Suprapubic skin (tissue), 4 donors: ENCODE measurements at places on chromosomes 1 and 21. TPM values are rescaled to one million over a fixed set of nuclear protein-coding genes. Genes with fewer than 3 reads are reported as not detected.

Gene KRTAP12-2
- 29.3 TPM for total RNA-seq

DNA sequence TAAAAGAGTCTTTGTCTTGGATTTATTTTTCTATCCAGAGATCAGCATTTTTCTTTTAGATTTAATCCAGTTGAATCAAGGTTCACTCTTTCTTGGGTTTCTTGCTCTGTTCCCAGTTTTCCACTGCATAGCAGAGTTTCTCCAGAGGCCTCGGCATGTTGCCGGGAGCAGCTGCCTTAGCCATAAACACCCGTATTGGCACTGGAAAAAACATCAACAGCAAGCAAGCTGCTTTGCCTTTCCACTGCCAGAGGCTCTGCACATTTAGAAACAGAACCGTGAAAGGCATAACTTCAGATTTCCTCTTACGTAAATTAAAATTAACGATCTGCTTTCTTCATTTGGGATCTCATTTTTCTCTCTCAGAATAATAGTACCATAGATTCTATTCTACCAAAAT lies 181.8 kb upstream of the L1TD1 start:
- no peak overlapping the region for H3K4me3 ChIP-seq
- H3K27ac ChIP-seq, result no peak overlapping the region
- no peaks in the 10 kb centered on the region for H3K27me3 ChIP-seq

Gene PRPF38B
- total RNA-seq, result 27.2 TPM

Gene FAM177B
- not detected for total RNA-seq

Gene PTPRC
- total RNA-seq, result 4.7 TPM

Gene GBP7
- not detected for total RNA-seq

DNA sequence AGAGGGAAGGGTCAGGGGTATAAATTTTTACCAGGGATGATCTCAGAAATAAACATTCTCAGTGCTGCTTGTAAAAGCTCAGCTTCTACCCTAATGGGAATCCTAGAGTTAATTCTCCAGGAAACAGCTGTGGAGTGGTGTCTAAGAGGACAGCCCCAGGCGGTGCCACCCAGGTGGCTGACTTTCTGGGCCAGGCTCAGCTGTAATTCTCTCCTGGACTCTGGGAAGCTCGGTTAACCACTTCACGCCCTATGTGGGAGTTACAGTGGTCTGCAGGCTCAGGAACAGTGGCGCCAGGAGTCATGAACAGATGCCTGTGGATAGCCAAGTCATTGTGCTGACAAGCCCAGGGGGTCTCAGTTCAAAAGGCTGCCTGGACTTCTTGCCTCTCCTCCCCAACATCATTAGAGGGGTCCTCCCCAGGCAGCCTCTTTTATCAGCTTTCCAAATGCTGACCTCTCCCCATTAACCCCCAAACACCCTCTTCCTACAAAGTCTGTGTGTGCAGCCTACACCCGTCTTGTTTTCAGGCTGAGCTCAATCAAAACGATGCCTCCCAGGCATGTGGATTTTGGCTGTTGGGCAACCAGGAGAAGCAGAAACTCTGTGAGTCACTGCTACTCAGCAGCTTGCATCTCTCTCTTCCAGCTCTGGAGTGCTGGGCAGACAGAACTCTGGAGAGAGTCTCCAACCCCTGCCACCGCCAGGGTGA lies 1.2 kb downstream of the HHIPL2 start:
- H3K4me1 ChIP-seq, result peaks cover 13% of the 10 kb centered on the region
- DNase-seq, result no peak
- H3K27ac ChIP-seq, result no peak overlapping the region
- no peaks in the 10 kb centered on the region for H3K36me3 ChIP-seq
- H3K4me3 ChIP-seq, result no peak overlapping the region

DNA sequence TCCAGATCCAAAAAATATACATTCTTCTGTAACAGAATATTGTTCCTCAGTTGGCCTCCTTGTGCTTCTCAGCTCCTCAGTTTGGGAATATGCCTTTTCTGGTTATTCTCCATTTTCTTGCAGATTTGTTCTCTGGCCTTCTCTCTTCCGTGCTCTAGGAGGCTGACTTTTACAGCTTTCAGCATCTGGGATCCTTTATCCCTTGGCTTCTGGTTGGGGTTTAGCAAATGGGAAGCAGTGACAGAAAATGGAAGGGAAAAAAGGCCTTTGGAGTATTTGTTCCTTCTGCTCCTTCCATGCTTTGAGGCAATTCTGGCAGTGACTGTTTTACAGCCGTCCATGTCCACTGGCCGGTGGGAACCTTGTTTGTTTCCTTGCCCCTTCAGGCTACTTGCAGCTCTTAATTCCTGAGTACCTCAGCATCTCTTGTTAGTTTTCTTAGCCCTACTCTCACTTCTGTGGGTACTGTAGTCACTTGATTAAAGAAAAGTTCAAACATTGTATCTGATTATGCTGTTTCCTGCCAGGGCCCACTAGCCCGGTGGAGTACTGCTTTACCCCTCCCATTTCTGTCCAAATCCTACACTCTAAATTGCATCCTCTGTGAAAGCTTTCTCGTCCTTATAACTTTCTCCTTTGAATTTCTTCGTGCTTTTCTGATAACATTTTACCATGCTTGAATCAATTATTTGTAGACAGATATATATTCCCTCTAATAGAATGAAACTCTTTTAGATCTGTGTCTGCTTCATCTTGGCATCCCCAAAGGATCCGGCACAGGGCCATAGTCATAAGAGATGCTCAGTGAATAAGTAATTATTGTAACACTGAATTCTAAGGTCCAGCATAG lies 118.2 kb downstream of the OSBPL9 start:
- no peak for DNase-seq
- H3K27ac ChIP-seq, result peak overlapping the region; percentile 8
- H3K36me3 ChIP-seq, result no peaks in the 10 kb centered on the region
- peaks cover 40% of the 10 kb centered on the region for H3K4me1 ChIP-seq
- H3K4me3 ChIP-seq, result no peak overlapping the region
- no peaks in the 10 kb centered on the region for H3K27me3 ChIP-seq

DNA sequence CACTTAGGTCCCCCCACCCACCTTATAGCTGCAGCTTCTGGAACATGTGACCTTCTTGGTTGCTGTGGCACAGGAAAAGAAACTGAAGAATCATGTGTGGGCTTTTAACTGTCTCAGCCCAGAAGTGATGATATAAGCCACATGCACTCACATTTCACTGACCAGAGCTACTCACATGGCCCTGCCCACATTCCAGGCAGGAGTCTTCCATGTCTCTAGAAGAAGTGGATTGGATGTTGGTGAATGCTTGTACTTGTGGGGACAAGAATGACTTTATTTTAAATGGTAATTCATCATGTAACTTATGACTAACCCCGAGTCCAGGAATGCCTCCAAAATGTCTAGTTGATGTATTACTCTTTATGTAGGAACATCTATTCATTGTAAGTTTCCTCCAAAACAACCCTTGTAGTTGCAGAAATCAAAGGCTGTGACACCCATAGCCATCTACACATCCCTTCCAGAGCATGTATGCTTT lies 15.8 kb upstream of the CAMK1G start:
- no peaks in the 10 kb centered on the region for H3K36me3 ChIP-seq
- no peak overlapping the region for H3K27ac ChIP-seq
- no peak for DNase-seq
- H3K4me1 ChIP-seq, result peaks cover 10% of the 10 kb centered on the region
- no peak overlapping the region for H3K4me3 ChIP-seq
- H3K27me3 ChIP-seq, result peaks cover 15% of the 10 kb centered on the region

- no peak overlapping the region for H3K4me3 ChIP-seq
- H3K4me1 ChIP-seq, result no peaks in the 10 kb centered on the region
- no peak for DNase-seq
- no peak overlapping the region for H3K27ac ChIP-seq
- no peaks in the 10 kb centered on the region for H3K27me3 ChIP-seq
- H3K36me3 ChIP-seq, result no peaks in the 10 kb centered on the region
Observed at GRCh38 chr1:213820362-213821149, 167.2 kb upstream of the PROX1 start.

GRCh38 chr21:28337315-28337714 lies 655.4 kb downstream of the LTN1 start:
- H3K4me1 ChIP-seq, result peaks cover 7% of the 10 kb centered on the region
- H3K27me3 ChIP-seq, result no peaks in the 10 kb centered on the region
- no peak overlapping the region for H3K27ac ChIP-seq
- DNase-seq, result no peak

Gene NBPF6
- total RNA-seq, result not detected

DNA sequence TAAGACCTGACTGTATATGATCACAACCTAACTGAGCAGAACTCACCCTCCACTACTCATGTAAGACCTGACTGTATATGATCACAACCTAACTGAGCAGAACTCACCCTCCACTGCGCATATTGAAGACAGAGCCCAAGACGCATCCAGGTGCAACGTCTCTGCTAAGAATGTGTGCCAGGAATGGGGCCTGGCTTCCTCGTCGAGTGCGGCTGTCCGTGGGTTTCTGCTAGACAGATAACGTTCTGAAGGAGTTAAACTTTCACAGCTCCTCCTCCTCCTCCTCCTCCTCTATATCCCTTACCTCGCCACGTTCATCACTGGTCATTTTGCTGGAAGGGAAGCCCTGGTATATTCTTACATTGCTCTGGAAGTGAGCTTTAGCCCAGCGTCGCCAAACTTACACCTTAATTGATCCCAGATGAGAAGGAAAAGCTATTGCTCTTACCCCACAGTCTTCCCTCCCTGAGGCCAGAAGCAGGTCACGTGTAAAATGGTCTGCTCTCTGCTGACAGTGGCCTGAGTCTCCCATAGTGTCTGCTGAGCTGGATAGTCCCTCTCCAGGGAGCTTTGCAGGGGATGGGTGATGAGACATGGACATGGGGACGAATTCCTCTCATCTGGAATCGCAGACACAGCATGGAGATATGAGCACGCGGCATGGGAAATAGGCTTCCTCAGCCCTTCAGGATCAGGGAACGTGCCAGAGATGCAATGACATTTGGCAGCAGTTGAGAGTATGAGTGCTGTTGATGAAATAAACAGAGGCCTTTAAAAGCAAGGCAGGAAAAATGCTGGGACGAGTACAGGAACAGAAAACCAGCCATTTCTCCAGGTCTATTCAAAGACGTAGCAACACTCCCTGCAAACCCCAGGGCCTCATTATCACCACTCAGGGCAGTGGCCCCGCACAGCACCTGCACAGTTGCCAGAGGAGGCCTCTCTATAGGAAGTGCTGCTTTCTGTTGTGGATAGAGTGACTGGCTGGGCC lies 528.1 kb downstream of the KIF26B start:
- no peaks in the 10 kb centered on the region for H3K36me3 ChIP-seq
- peaks cover 3% of the 10 kb centered on the region for H3K27me3 ChIP-seq
- H3K27ac ChIP-seq, result no peak overlapping the region
- H3K4me3 ChIP-seq, result no peak overlapping the region

DNA sequence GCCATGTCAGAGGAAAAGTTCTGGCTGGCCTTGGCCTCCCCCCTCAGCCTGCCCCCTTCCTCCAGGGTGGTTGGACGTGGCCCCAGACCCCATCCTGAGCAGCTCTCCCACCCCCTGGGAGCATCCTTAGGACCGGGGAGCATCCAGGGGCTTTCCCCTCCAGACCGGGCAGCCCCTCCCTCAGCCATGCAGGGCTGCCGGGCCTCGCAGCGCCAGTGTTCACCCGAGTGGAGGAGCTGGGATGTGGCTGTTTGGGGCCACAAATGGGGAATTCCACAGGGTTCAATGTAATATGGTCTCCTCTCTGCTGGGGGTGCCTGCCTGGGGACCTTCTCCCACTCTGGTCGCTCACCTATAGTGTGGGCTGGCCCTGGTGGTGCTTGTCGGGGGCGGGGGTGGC lies 4.2 kb upstream of the PFKL start:
- peaks cover 9% of the 10 kb centered on the region for H3K27me3 ChIP-seq
- H3K4me3 ChIP-seq, result no peak overlapping the region
- peaks cover 41% of the 10 kb centered on the region for H3K4me1 ChIP-seq
- no peak for DNase-seq
- no peak overlapping the region for H3K27ac ChIP-seq
- H3K36me3 ChIP-seq, result no peaks in the 10 kb centered on the region

DNA sequence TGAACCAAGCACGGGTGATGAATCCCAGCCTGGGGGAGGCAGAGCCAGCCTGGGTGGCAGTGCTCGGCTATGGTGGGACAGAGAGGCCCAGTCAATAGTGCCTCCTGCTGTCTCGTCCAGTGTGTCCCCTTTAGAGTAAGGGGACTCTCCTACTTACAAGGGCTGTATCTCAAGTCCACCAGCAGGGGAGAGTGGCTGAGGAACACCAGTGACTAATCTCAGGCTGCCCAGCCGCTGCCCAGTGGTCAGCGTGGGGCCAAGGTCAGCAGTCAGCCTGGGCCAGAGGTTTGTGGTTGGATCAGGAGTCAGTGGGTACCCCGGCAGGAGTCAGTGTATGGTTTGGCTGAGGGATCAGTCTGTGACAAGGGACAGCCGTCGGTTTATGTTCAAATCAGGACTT lies 109.2 kb upstream of the RUNX3 start:
- H3K27ac ChIP-seq, result no peak overlapping the region
- H3K27me3 ChIP-seq, result peaks cover 24% of the 10 kb centered on the region
- H3K4me3 ChIP-seq, result no peak overlapping the region
- DNase-seq, result no peak

GRCh38 chr1:18299441-18300338 lies 181.0 kb upstream of the KLHDC7A start:
- H3K36me3 ChIP-seq, result no peaks in the 10 kb centered on the region
- DNase-seq, result no peak
- H3K4me3 ChIP-seq, result no peak overlapping the region
- H3K27me3 ChIP-seq, result peaks cover 60% of the 10 kb centered on the region

Gene SLC16A4
- total RNA-seq, result 2.1 TPM

Gene HNRNPCL1
- total RNA-seq, result not detected

Gene HSF2BP
- not detected for total RNA-seq

Gene CXADR
- total RNA-seq, result 121 TPM

Gene THBS3
- total RNA-seq, result 90.8 TPM

Gene UBASH3A
- 0.47 TPM for total RNA-seq

Gene SPAG17
- total RNA-seq, result 3.1 TPM

Gene LENEP
- not detected for total RNA-seq
